ENCODE measurements at places on chromosomes 3 and 15.

- no peaks in the 10 kb centered on the region for H3K36me3 ChIP-seq
- no peak overlapping the region for H3K4me3 ChIP-seq
- no peaks in the 10 kb centered on the region for H3K4me1 ChIP-seq
- DNase-seq: no peak
Measured at GRCh38 chr3:148729476-148730055, 31.9 kb downstream of the AGTR1 start.

DNA sequence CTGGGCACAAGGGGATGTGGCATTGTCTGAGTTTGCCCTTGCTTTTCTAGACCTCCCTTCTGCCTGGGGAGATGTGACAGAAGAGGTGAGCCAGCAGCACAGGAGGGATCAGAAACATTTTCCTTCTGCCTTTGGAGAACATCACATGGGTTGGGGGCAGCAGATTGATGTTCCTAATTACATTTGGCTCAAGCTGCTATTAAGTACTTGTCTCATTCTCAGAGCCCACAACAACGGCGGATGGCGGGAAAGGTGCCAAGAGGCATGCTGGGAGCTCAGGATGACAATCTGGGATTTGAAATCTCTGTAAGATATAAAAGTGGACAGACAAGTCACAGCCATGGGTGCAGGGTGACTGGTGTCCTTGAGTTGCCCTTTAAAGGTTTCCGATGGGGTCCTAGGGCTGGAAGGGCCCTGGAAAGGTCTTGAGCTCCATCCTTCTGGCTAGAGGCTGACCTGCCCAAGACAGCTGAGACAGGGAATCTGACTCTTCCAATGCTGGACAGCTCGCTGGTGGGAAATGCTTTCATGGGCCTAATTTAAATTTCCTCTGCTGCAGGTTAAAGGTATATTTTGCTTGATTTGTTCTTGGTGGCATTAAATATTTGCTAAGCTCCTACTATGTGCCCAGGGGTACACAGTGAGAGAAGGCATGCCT, 2.4 kb upstream of the CORO2B start:
- H3K27me3 ChIP-seq: peaks cover 60% of the 10 kb centered on the region
- H3K4me3 ChIP-seq: no peak overlapping the region
- no peak overlapping the region for H3K27ac ChIP-seq
- H3K4me1 ChIP-seq: peaks cover 7% of the 10 kb centered on the region

DNA sequence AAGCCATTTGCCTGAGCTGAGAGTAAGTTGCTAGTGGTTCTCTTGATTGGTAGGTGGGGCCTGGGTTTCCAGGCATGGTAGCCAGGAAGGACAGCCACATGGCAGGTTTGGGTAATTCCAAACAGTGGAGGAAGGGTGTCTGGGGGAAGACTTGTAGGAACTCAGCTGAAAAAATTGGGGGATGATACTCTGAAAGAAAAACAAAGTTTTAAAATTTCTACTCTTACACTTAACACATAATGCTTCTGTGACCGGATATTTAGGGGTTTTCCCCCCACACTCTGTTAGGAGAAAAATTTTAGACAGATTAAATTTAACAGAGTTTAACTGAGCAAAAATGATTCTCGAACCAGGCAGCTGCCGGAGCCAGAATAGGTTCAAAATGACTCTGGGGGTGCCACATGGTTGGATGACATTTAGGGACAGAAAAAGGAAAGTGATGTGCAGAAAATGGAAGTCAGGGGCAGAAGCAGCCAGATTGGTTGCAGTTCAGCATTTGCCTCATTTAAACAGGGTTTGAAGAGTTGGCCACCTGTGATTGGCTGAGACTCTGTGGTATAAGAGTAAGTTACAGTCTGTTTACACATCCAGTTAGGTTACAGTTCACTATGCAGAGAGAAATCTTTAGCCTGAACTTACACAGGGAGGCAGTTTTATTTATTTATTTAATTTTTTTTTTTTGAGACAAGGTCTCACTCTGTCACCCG, 8.1 kb downstream of the B2M start:
- H3K4me3 ChIP-seq: peak overlapping the region; percentile 85
- peaks cover 26% of the 10 kb centered on the region for H3K36me3 ChIP-seq
- no peaks in the 10 kb centered on the region for H3K27me3 ChIP-seq
- DNase-seq: peak; percentile 79

DNA sequence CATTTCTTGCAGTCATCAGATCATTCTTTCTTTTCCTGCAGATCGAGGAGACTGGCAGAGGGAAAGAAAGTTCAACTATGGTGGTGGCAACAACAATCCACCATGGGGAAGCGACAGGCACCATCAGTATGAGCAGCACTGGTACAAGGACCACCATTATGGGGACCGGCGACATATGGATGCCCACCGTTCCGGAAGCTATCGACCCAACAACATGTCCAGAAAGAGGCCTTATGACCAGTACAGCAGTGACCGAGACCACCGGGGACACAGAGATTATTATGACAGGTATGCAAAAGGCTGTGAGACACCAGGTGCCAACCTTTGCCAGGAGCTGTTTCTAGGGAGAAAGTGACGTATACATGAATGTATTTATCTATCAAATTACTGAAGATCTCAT, 69.0 kb downstream of the RGMA start:
- H3K27ac ChIP-seq: peak overlapping the region; percentile 51
- DNase-seq: no peak
- peaks cover 85% of the 10 kb centered on the region for H3K36me3 ChIP-seq
- peak overlapping the region; percentile 11 for H3K4me3 ChIP-seq

DNA sequence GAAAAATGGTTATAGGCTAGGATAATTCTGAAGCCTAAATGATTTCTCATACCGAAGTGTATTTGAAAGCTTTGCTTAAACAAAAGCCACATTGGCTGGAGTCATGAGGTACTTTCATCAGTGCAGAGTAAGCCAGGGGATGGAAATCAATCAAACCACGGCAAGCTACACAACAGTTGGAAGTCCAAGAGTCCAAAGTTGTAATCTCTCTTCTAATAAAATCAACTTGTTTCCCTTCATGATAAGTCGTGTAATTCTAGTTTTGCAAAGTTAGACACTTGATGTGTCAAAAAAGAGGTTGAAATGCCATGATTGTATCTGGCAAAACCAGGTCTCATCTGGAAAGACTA, 250.5 kb upstream of the VEPH1 start:
- no peak overlapping the region for H3K4me3 ChIP-seq
- H3K27ac ChIP-seq: no peak overlapping the region
- H3K27me3 ChIP-seq: no peaks in the 10 kb centered on the region
- H3K36me3 ChIP-seq: no peaks in the 10 kb centered on the region
- H3K4me1 ChIP-seq: no peaks in the 10 kb centered on the region

GRCh38 chr3:196055240-196055639, 26.6 kb downstream of the TFRC start:
- H3K36me3 ChIP-seq: peaks cover 25% of the 10 kb centered on the region
- no peak for DNase-seq

DNA sequence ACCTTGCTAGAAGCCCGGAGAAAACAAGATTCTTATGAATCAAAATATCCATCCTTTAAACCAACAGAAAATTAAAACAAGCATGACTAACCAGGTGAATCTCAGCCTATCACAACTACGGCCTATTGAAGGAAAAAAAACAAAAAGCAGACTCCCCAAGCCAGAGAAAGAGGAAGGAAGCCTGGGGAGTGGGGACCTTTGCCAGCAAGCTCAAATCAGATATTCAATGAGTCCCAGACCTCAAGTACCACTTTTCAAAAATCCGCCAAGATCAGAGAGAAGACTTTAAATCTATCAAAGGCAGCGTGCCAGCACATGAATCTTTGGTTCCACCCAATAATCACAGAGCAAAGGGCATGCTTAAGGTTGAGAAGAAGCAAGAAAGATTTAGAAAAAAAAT, 253.8 kb downstream of the NTRK3 start:
- H3K4me3 ChIP-seq: no peak overlapping the region
- H3K4me1 ChIP-seq: no peaks in the 10 kb centered on the region
- no peaks in the 10 kb centered on the region for H3K27me3 ChIP-seq
- no peak for DNase-seq

- DNase-seq: no peak
- no peak overlapping the region for H3K4me3 ChIP-seq
- H3K36me3 ChIP-seq: no peaks in the 10 kb centered on the region
- no peak overlapping the region for H3K27ac ChIP-seq
Measured at GRCh38 chr3:52037291-52037690, 19.1 kb downstream of the DUSP7 start.

DNA sequence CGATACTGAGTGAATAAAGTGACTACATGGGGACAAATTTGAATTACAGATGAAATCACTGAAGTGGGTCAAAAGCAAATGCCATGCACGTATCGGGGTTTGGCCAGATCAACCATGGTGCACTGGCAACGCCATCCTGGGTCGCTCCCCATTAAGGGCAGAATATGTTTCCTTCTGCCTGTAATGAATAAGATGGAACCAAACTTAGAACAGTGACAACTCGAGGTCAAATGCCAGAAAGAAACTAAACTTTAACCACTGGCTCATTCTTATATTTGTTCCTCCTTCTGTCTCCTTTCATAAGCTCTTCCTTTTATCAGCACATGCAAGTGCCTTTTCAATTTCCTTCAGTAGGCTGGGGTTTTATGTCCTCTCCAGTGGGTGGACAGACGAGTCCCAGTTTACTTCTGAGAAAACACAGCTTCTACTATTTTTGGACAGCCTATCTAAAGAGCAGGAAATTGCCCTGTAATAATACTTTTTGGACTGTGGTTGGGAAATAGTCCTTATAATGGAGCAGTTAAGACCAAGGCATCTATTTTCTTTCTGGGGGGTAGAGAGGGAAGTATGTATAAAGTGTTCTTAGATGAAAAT, 61.4 kb downstream of the WHAMM start:
- H3K27ac ChIP-seq: no peak overlapping the region
- peaks cover 5% of the 10 kb centered on the region for H3K27me3 ChIP-seq
- H3K36me3 ChIP-seq: no peaks in the 10 kb centered on the region
- no peaks in the 10 kb centered on the region for H3K4me1 ChIP-seq

DNA sequence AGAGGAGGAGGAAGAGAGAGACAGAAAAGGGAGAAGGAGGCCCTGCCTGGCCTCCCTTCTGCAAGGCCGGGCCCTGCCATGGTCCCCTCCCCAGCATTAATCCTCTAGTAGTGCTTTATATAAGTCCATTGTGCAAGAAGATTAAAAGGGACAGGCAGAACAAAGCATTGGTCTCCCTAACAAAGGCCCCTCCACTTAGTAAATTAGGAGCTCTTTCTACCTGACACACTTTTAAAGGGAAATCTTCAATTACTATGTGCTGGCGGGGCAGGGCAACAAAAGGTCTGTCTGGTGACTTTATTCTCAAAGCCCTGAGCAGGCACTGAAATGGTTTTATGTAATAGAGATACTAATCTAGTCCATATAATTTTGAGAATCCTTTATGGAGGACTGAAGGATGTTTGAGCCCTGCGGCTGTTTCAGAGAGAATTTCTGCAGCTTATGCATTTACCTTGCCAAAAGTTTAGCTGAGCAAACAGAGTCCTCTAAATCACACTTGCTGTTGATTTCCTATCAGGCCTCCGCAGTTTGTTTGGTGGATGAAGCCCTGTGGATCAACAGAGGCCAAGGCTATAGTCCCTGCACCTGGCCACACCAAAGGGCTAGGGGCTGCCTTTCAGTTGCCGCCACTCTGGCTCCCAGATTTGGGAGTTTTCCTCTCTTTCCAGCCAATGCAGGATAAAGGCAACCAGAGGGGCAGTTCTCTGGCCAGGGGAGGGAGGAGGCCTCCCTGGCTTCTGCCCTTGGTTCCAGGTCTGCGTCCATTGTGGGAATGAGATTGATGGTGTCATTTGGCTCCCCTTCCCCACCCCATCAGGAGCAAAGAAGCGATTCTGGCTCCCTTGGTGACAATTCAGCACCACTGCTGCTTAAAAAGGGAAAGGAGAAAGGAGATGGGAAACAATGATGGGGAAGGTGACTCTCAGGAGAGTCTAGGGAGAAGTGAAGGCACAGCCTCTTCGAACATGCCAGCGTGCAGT, 148.0 kb downstream of the MEGF11 start:
- H3K4me1 ChIP-seq: no peaks in the 10 kb centered on the region
- no peak for DNase-seq
- no peak overlapping the region for H3K27ac ChIP-seq
- no peak overlapping the region for H3K4me3 ChIP-seq
- no peaks in the 10 kb centered on the region for H3K27me3 ChIP-seq
- H3K36me3 ChIP-seq: no peaks in the 10 kb centered on the region

GRCh38 chr15:35089551-35089950, 4.5 kb upstream of the NANOGP8 start:
- no peak for DNase-seq
- no peak overlapping the region for H3K27ac ChIP-seq
- H3K4me3 ChIP-seq: no peak overlapping the region
- no peaks in the 10 kb centered on the region for H3K4me1 ChIP-seq
- H3K36me3 ChIP-seq: no peaks in the 10 kb centered on the region

GRCh38 chr3:56042326-56042951, 425.8 kb downstream of the ERC2 start:
- H3K27me3 ChIP-seq: no peaks in the 10 kb centered on the region
- no peaks in the 10 kb centered on the region for H3K4me1 ChIP-seq
- no peak overlapping the region for H3K27ac ChIP-seq
- DNase-seq: no peak

DNA sequence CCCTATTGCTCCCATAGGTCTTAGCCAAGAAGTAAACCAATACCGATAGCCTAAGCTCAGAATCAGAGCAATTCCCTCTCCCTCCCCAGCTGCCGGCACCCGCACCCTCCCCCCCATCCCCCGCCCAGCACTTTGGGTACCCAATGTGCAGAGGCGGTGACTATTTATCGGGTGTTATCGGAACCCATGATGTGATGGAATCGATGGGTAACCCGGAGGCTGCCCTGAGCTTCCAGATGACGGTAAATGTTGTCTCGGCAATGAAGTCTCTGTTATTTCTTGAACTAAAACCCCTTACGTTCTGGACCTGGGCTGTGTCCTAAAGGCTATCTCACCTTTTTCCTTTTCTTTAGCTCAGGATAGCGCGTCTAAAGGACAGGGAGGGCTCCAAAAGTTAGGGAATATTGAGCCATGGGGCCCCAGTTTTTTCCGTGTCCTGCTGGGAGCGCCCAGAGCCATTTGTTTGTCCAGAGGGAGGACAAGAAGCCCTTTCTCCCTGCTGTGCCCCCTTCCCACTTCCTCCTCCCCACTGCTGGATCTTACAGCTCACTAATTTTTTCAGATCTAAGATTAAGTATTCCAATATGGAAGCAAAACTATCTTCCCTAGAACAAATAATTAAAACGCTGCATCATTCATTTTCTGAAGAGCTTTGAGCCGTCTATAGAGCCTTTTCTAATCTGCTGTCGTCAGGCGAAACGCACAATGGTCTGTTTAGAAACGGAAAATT, 1.5 kb downstream of the SLITRK3 start:
- peak overlapping the region; percentile 42 for H3K4me3 ChIP-seq
- H3K36me3 ChIP-seq: peaks cover 3% of the 10 kb centered on the region
- DNase-seq: no peak
- H3K4me1 ChIP-seq: peaks cover 17% of the 10 kb centered on the region

GRCh38 chr3:160163229-160163878, 61.9 kb upstream of the C3orf80 start:
- no peaks in the 10 kb centered on the region for H3K36me3 ChIP-seq
- no peak for DNase-seq
- no peaks in the 10 kb centered on the region for H3K4me1 ChIP-seq

- no peak overlapping the region for H3K27ac ChIP-seq
- no peaks in the 10 kb centered on the region for H3K36me3 ChIP-seq
- H3K4me1 ChIP-seq: peaks cover under 1% of the 10 kb centered on the region
- H3K27me3 ChIP-seq: peaks cover 29% of the 10 kb centered on the region
- no peak overlapping the region for H3K4me3 ChIP-seq
Measured at GRCh38 chr3:194775266-194775665, 89.6 kb downstream of the FAM43A start.
